ENCODE measurements at places on chromosomes 6 and 20. TPM values are rescaled to one million over a fixed set of nuclear protein-coding genes. Genes with fewer than 3 reads are reported as not detected.

EYS gene
- not detected for total RNA-seq

ABHD16B gene
- total RNA-seq: not detected

DNA sequence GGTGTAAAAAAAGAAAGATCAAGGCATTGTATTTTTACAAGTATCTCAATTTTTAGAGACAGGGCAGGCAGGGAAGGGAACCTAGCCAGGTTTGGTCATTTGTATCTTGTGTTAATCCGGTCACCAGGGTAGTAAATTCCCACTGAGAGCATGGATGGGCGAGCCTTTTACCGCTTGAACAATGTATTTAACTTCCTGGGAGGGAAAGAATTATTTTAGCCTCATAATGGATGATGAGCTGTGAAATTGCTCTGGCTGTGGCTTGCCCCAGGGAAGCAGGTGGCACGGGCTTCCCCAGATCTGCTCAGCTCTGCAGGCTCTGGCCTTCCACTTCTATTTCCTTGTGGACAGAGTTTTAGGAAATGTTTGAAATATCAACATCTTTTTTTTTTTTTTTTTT is 72.9 kb downstream of the TOX2 start:
- DNase-seq: no peak

DNA sequence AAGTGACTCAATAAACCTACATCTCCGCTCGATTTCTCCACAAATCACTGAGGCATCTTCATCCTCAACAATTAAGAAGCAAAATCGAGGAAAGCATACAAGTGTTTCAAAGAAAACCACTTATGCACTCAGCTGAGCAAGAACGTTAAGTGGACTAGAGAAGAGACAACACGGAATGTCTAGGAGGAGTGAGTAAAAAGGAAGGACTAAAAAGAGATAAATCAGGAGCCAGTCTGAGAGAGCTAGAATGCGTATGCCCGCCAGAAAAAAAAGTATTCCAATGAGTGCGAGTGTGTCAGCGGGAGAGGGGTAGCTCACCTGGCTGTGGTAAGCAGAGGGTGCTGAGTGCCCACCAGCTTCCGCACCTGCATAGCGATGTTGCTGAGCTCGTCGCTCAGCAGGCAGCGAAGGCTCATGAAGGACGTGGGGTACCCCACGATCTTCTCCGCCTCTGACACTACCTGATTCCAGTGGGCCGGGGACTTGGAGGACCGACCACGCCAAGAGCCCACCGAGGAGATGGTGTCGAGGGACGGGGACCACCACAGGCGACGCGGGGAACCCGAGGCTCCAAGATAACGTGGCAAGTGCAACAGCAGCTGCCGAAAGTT is 587 bp downstream of the PDSS2 start:
- DNase-seq: peak; percentile 36

DNA sequence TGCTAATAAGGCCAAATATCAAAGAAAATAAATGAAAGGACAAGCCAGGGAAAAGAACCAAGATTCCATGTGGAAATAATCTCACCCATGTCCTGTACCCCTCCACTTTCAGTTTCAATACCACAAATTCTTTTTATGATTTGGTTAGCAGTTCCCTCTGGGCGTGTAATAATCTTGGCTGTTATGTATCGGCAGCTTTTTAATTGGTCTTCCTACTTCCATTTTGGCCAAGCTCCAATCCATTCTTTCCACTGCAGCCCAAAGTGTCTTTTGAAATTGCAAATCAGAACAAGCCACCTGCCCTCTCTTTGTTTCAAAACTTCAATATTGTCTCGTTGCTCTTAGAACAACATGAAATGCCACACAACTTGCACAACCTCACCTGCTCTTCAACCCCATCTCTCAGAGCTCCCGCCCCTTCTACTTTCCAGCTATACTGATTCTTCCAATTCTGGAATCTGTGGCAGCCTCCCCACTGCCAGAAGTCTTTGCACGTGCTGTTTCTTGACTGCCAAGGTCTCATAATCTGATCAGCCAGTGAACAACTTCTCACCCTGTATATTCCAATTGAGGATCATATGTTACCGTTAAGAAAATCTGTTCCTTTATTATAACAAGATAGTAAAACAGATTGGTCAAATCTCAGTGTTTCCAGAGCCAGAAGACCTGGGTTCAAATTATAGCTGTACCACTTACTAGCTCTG is 354.5 kb downstream of the CBLN4 start:
- DNase-seq: no peak

DNA sequence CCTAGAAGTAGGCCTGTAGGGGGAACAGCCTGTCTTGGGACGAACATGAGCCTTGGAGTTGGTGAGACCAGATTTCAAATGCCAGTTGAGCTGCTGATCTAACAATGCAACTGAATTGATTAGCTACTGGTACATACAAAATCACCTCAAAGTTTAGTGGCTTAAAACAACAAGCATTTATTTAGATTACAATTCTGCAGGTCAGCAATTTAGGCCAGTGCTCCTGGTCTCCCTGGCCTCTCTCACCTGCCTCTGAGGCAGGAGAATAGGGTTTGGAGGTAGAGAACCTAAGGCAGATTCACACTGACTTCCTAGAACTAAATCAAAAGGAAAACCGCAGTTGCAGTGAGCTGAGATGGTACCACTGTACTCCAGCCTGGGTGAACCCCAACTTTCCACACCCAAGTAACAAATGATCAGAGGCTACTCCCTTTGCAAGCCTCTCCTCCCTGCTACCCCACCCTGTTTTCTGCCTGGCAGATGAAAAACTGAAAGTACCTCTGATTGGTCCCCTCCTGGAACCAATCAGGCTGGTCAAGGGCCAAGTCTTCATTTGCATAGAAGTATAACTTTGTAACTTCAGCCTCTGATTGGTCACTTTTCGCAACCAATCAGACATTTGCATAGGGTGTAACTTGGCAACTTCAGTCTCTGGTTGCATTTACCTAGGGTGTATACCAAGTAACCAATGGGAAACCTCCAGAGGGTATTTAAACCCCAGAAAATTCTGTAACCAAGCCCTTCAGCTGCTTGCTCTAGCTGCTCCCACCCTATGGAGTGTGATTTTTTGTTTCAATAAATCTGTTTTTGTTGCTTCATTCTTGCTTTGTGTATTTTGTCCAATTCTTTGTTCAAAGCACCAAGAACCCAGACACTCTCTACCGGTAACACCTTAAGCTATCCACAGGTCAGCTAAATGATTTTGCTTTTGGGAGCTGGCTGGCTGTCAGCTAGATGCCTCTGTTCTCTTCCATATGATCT is 8.1 kb upstream of the UBR2 start:
- DNase-seq: peak; percentile 61

- DNase-seq: no peak
Observed at GRCh38 chr20:11838076-11838636, 79.5 kb upstream of the BTBD3 start.

GRCh38 chr6:68364271-68364805 is 270.7 kb upstream of the ADGRB3 start:
- DNase-seq: no peak

All from CD8-positive, alpha-beta T cell (primary cell).